ENCODE measurements at places on chromosomes 2 and 18. TPM values are rescaled to one million over a fixed set of nuclear protein-coding genes. Genes with fewer than 3 reads are reported as not detected.

ZNF638 gene
- 97.1 TPM for total RNA-seq

DNA sequence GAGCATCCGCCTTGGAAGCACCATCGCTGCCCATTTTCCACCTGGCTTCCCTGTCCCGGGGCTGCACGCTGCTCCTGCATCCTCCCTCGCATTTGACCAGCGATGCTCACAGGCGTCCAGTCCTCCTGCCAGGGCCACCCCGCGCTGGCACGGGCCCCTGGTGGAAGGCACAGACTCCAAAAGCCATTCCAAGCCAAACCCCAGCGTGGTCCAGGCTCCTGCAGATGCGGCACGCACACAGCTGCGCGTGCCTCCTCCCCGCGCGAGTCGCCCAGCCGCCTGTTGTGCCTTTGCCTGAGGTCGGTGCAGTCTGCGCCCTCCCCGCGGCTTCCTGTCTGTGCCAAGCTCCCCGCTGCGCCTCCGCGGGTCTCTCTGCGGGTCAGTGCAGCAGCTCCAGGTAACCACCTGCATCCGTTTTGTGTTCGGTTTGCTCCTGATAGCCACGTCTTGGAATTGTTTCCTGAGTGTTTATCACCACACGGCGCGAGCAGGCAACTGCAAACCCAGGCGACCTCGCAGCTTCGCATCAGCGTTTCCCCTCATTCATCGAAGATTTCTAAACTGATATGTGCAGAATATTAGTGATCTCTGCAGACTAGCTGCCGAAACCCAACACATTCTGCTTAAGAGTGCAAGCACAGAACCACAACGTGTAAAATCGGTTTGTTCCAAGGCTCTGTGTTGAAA, 65.2 kb upstream of the SALL3 start:
- H3K4me3 ChIP-seq, result no peak overlapping the region
- no peak for DNase-seq
- H3K27ac ChIP-seq, result no peak overlapping the region
- H3K27me3 ChIP-seq, result peaks cover 45% of the 10 kb centered on the region

DNA sequence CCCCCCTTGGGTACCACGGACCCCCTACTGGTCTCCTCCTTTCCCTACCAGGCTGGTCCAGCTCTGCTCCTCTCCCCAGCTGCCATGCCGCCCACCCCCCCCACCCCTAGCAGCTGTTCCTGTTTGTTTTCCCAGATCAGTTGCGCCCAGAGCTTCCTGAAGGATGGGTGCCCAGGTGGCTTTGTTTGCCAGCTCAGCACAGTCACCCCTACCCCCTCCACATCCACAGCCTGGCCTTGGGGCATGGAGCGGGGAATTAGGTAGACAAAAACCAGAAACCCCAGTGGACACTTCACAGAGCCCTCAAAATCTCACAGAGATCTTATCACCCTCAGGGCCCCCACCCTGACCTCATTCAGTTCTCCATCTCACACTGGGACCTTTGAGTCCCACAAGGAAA, 3.7 kb upstream of the CRYBA2 start:
- peaks cover 100% of the 10 kb centered on the region for H3K27me3 ChIP-seq
- no peak overlapping the region for H3K27ac ChIP-seq
- H3K36me3 ChIP-seq, result no peaks in the 10 kb centered on the region
- no peak for DNase-seq
- H3K4me1 ChIP-seq, result peaks cover 36% of the 10 kb centered on the region

GRCh38 chr2:1813371-1813770, 69.1 kb upstream of the PXDN start:
- peaks cover 19% of the 10 kb centered on the region for H3K4me1 ChIP-seq
- no peak overlapping the region for H3K27ac ChIP-seq
- H3K27me3 ChIP-seq, result peaks cover 47% of the 10 kb centered on the region
- DNase-seq, result no peak

DNA sequence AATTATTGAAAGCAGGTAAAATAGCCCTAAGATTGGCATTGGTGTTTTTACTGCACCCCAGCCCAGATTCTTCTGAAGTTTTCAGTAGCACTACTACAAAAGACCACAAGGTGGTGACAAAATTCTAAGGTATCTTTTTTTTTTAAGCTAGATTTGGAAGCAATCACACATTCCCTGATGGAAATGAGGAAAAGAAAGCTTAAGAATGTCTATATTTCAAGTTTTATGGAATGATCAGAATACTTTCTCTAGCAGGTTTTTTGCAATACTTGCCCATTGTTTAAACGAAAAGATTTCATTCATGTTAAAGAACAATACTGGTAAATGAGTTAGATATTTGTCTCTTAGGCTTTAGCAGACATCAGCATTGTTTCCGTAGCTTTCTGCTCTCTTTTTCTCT, 32.1 kb upstream of the ZNF638 start:
- peaks cover 17% of the 10 kb centered on the region for H3K4me1 ChIP-seq
- no peak overlapping the region for H3K4me3 ChIP-seq
- H3K36me3 ChIP-seq, result no peaks in the 10 kb centered on the region

- H3K4me3 ChIP-seq, result no peak overlapping the region
- no peaks in the 10 kb centered on the region for H3K4me1 ChIP-seq
- no peaks in the 10 kb centered on the region for H3K27me3 ChIP-seq
- H3K36me3 ChIP-seq, result no peaks in the 10 kb centered on the region
- no peak overlapping the region for H3K27ac ChIP-seq
Measured at GRCh38 chr2:234479465-234479864, 17.4 kb downstream of the ARL4C start.

GRCh38 chr2:20962939-20963557, 80.8 kb downstream of the APOB start:
- peak; percentile 44 for DNase-seq
- peaks cover 95% of the 10 kb centered on the region for H3K27me3 ChIP-seq
- no peak overlapping the region for H3K4me3 ChIP-seq
- no peaks in the 10 kb centered on the region for H3K36me3 ChIP-seq
- no peak overlapping the region for H3K27ac ChIP-seq

CCDC148 gene
- 0.30 TPM for total RNA-seq

DNA sequence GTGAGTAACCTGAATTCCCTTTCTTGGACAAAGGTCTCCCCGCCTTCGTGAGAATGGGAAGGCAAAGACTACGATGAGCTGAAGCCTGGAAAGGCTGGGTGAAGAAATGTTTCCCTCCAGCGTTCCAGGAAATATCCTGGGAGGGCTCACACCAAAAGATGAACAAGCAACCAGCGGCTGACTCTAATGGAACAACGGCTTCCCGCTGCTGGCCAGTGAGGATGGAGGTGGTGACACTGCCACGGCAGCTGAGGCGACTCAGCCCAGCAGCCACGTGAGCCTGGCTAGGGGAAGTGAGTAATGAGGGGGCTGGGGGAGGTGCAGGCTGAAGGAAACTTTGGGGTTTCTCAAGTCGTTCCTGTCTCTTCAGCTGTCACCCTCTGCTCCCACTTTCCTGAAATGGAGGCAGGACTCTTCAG, 105.0 kb upstream of the SMAD7 start:
- H3K36me3 ChIP-seq, result no peaks in the 10 kb centered on the region
- H3K4me1 ChIP-seq, result peaks cover 23% of the 10 kb centered on the region
- DNase-seq, result peak; percentile 65
- H3K27me3 ChIP-seq, result no peaks in the 10 kb centered on the region
- H3K4me3 ChIP-seq, result no peak overlapping the region
- no peak overlapping the region for H3K27ac ChIP-seq

All from left ventricle myocardium inferior (tissue), 1 donor.